ENCODE measurements at places on chromosomes 1 and 21.

DNA sequence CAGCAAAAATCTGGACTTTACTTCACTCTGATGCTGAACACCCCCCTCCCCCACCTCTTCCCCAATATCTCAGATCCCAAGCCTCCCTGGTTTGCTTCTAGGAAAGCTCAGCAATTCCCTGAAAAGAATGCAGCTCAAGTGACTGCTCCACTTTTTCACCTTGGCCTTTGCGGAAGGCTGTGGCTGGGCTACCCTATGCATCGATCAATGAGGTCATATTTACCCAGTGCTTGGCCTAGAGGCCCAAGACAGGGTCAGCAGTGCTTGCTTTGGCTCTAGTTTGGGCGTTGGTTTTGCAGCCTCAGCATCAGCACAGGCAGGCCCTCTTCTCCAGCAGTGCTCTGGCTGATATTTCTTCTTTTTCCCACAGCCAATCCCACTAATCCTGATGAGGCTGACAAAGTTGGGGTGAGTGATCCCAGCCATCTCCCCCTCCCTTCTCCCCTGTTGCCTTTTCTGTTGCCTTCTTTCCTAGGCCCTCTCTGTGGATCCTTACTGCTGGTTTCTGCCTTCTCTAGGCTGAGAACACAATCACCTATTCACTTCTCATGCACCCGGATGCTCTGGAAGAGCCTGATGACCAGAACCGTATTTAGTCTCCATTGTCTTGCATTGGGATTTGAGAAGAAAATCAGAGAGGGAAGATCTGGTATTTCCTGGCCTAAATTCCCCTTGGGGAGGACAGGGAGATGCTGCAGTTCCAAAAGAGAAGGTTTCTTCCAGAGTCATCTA is 14.2 kb downstream of the FCGR2B start:
- no peak for DNase-seq

DNA sequence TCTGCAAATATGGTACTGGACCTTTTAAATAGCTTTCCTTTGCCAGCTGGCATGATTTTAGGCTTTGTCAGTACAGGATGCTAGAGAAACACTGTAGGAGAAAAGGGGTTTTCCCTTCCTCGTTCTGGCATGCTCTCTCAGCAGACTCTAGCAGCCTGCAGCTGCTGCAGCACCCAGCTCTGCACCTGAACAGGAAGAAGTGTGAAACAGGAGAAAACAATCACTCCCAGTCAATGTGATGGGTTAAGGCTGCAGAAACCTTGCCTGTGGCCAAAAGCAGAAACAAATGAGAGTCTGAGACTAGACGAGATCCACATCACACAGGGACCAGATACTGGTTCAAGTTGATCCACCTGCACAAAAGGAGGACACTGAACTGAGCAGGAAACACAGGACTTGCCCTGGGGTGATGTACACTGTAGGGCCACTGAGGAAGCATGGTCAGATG is 21.2 kb downstream of the OVGP1 start:
- peak; percentile 2 for DNase-seq

DNA sequence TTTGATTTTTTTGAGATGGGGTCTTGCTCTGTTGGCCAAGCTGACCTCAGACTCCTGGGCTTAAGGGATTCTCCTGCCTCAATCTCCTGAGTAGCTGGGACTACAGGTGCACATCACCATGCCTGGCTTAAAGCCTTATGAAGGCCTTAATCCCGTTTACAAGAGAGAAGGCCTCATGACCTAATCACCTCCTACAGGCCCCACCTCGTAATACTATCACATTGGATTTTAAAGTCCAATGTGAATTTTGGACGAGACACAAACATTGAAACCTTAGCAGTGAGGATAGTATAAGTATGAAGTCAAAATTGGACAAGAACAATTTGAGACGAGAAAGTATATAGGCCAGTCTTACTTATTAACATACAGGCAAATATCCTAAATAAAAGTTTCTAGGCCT is 73.9 kb downstream of the MAST2 start:
- no peak for DNase-seq

DNA sequence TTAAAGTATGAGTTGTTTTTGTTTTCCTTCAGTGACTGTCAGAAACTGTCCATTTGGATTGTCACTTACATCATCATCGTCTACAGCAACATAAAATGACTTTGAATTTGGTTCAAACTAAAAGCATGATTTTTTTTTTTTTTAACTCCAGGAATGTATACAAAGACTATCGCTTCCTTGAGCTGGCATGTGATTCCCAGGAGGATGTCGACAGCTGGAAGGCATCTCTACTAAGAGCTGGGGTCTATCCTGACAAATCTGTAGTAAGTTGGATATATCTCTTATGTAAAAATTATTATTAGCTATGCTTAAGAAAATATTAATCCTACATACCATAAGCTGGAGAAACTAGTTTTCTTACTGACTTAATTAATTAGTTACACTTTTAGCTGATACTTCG is 111.9 kb upstream of the C1orf105 start:
- peak; percentile 38 for DNase-seq

GRCh38 chr1:157314408-157314807 is 176.2 kb upstream of the ETV3 start:
- no peak for DNase-seq

DNA sequence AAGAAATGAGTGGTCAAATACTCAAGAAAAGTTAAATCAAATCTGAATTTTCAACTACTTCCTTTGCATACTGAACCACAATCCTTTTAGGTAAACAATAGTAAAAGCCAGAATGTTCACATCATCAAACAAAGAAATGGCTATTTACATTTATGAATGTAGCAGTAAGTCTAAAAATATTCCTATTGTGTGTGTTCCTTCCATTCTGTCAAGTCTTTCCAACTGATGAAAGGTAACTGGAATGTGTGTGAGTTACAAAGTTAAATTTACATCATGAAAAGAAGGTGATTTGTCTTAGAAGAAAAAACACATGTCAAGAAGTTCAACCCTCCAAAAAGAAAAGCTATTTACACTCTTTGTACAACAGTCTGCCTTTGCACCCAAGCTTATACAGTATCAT is 203.1 kb downstream of the SIPA1L2 start:
- no peak for DNase-seq

DNA sequence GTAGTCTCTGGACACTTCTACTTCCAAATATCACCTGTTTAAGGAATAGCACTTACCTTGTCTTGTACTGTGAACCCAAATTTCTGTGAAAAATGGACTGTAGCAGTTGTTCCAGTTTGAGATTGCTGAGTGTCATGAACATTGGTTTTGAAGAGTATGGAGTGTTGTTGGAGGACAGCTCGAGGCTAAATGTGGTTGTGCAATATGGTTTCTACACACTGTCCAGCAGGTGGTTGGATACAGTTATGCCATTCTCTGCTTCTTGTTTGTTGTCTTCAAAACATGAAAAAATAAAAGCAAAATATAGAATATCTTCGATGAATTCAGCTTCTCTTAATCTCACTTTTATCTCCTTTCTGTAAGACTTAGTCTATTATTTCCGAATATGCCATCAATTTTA is 67.1 kb downstream of the DDR2 start:
- no peak for DNase-seq

Data from eye (tissue), 1 donor.